ENCODE measurements at places on chromosomes 1 and 21.

- no peak for DNase-seq
Observed at GRCh38 chr1:25906644-25907300, 553 bp upstream of the STMN1 start.

- DNase-seq = no peak
Observed at GRCh38 chr1:112744009-112744578, 29.0 kb upstream of the PPM1J start.

DNA sequence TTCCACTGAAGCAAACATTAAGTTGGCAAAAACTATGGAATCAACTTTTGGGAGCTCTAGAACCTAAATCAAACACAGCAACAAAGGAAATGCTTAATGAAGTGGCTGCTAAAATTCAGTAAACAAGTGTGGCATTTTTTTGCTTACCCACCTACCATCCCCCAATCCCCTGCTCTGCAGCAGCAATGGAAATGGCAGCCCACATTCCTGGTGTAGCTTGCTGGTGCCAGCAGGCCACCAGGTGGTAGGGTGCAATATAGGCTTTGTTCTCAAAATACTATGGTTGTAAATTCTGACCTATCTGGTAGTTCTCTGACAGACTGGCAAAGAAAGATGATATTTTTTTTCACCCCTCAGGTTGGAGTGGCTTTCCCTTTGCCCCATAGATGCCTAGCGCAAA is 42.8 kb downstream of the SHCBP1L start:
- no peak for DNase-seq

GRCh38 chr21:42679319-42680057 is 26.1 kb downstream of the PDE9A start:
- no peak for DNase-seq

- DNase-seq = no peak
Observed at GRCh38 chr1:88742531-88742930, 58.5 kb downstream of the PKN2 start.

DNA sequence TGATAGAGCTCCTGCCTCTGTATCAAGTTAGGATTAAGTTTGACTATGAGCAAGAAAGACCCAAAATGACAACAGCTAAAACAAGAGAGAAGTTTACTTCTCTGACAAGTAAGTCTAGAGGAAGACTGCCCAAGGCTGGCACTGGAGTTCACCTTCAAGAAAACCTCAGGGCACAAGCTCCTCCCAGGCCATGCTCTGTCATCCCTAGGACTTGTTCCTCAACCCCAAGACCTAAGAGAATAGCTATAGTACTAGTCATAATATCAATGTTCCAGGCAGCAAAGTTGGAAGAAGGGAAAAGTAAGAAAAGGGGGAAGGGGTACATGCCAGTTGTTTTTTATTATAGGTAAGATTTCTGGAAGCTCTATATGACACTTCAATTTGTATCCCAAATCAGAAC is 26.4 kb upstream of the DARS2 start:
- DNase-seq = peak; percentile 5

GRCh38 chr1:92087542-92087941 is 7.4 kb downstream of the BTBD8 start:
- no peak for DNase-seq

DNA sequence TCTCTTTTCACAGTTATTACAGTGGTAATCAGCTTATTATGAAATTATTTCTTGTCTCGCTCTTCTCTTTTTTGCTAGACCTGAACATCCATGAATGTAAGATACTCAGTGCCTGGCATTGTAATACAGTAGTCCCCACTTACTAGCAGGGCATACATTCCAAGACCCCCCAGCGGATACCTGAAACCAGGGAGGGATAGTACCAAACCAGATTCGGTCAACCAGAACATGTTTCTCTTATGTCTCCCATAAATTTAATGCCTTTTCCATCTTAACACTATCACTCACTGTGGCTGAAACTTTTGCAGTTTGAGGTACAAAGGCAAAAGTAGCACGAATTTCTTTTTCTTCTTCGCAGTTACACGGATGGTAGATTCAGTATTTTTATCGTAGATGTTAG is 24.6 kb upstream of the B3GALT2 start:
- DNase-seq = no peak

DNA sequence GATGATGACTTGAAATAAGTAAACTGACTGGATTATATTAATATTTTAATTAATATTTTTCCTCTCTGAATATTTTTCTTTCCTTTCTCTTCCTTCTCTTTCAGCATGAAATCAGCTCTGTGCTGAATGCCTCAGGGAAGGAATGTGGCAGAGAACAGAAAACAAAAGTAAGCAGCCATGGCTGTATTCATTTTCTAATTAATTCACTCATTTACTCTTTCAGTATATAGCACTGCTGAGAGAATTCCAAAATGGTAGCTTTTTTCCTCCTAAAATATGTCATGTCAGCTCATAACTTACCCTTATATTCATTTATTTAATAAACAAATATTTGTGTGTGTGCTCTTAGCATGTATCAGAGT is 522.5 kb downstream of the PTPRC start:
- no peak for DNase-seq

DNA sequence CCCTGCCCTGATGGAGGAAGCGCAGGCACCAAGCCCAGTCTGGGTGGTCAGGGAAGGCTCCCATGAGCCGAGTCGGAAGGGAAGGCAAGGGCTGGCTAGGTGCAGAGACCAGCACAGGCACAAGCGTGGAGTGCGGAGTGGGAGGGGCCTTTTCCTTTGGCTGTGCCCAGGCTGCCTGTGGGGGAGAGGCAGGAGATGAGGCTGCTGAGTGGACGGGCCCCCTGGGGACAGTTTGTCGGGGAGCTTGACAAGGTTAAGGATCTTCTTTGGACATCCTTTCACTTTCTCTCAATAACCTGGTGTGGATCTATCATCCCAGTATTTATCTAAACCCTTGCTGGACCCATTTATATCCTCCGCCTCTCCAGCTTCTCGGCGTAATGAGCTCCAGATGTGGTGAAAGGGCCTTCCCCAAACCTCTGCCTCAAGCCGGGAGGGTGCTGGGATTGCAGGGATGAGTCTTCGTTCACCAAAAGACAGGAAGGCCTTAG is 42.9 kb downstream of the EPHB2 start:
- DNase-seq = no peak

DNA sequence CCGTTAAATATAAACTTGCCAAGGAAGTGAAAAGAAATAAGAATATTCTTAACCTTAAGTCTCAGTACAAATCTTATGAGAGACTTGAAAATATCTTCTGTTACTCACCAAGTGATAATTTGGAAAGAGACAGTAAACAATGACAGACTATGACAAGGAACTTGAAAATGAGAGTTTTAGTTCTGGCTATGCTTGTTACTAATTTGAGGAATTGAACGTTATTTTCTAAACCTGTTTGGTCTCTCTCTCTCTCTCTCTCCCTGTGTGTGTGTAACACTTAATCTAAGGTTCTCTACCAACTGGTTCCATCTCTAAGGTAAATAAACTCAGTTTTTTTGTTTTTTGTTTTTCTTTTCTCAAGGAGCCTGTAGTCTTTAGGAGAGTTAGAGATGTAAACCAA is 161.8 kb downstream of the AMY1C start:
- DNase-seq = no peak

DNA sequence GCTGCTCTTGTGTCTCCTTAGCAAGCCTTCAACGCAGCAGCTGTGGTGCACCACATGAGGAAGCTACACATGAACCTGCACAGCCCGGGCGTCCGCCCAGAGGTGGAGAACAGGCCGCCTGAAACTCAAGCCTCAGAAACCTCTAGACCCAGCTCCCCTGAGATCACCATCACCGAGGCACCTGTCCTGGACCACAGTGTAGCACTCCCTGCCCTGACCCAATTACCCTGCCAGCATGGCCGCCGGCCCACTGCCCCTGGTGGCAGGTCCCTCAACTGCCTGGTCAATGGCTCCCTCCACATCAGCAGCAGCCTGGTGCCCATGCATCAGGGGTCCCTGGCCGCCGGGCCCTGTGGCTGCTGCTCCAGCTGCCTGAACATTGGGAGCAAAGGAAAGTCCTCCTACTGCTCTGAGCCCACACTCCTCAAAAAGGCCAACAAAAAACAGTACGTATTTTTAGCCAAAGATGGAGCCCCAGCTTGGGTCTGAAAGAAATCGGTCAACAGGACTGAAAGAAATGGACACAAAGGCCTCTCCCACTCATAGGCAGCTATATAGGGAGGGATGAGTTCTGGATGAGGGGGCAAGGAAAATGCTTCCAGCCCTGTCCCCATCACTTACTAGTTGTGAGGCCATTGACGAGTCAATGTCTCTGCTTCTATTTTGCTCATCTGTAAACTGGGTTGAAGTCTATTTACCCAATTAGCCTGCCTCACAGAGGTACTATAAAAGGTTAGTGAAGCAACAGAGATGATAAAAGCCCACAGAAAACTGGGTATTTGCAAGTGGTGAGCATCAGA is 28.5 kb downstream of the CAMK1G start:
- DNase-seq = no peak

- no peak for DNase-seq
Observed at GRCh38 chr1:81232420-81232819, 568.3 kb upstream of the ADGRL2 start.

GRCh38 chr1:12604114-12604874 is 13.7 kb downstream of the DHRS3 start:
- DNase-seq = peak; percentile 90

DNA sequence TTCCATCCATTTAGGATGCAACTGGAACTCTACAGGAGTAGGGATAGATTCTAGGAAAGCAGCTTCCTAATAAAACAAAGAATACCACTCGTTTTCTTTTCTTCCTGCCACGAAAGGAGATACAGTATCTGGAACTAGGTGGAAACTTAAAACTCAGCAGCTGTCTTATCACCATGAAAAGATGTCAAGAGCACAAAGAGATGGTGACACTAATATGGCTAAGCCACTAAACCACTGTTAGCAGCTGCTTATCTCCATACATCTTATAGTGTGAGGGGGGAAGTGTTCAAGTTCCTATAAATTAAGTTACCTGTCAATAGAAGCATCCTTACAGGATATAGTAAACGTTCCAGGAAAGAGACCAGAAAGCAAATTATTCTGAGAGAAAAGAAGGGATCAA is 162.5 kb downstream of the TYW3 start:
- DNase-seq = no peak

- no peak for DNase-seq
Observed at GRCh38 chr1:62746809-62747138, 37.2 kb upstream of the ATG4C start.

DNA sequence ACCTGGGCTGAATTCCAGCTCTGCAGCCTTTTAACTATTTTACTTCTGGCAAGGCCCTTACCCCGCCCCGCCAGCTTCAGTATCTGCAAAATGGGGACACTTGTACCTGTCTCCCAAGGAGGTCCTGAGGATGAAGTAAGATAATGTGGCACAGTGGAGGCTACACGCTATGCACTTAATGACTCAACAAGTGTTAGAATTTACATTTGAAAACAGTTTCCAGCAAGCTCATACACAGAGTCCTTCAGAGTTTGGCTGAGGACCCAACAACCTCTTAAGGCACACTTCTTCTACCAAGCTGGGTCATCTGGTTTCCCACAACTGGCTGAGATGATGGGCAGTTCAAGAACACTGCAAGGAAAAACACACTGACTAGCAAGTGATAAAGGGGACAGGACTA is 30.2 kb upstream of the SLC22A15 start:
- no peak for DNase-seq

GRCh38 chr1:173224280-173224892 is 17.3 kb upstream of the TNFSF4 start:
- DNase-seq = no peak
